ENCODE measurements at places on chromosomes 3 and 15.

- DNase-seq = no peak
Measured at GRCh38 chr15:100849021-100849854, 30.4 kb upstream of the ALDH1A3 start.

DNA sequence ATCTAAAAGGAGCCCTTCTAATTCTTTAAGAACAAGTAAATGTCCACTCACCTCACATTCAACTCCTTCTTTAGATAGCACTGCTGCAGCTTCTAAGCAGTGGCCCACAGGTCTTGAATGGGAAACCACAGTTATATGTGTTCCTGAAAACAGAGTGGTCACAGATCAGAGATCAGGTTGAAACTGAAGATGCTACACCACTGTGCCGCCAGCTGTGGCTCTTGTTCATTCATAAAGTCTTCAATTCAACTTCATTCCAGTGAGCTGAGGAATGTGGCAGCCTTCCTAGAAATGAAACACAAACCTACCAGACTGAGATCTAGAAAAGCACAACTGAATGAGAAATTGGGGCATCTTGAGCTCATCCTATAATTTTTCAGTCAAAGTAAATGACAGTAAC lies 4.0 kb downstream of the PDHB start:
- no peak for DNase-seq

DNA sequence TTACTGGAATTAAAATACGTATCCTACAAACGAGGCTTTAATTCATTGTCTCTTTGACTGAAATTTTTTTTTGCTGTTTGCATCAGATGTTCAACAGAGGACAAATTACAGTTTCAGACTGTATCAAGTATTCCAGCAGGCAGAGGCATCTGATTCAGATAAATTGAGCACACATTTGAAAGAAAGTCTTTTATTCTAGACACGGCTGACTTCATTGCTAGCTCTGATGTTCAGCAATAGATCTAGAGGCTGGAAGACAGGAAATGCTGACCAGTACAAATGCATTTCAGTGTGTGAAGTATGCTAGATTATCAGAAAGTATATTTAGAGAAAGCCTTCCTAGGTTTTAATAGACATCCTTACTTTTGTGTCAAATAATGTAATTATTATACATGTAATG lies 472.2 kb downstream of the NLGN1 start:
- no peak for DNase-seq

GRCh38 chr3:43217633-43218032 lies 68.7 kb upstream of the SNRK start:
- DNase-seq = no peak

DNA sequence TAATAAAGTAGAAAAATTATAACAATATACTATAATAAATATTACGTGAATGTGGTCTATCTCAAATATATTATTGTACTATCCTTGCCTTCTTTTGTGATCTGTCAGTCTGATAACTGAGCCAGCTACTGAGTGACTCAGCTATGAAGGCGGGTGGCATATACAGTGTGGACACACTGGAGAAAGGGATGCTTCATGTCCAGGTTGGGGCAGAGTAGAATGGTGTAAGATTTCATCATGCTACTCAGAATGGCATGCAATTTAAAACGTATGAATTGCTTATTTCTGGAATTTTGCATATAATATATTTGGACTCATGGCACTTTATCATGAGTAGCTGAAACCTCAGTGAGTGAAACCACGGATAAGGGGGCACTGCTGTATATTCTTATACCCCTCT lies 172.9 kb upstream of the TBC1D5 start:
- DNase-seq = no peak

DNA sequence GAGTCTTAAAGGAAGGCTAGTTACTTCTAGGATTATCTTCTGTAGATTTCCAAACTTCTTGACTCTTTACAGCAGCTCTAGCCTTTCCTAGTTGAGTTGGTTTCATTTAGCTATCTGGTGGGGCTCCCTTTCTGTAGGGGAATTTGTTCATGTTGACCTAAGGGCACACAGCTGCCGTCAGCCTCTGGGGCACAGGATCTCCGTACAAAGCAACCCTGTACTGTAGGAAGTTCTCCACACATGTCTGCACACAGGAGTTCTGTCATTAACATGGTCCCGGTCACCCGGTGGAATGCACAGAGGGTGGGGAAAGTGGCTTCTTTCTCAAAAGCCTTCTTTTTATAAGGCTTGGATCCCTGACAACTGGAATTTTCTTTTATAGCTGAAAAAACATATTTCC lies 88.7 kb upstream of the TNIK start:
- DNase-seq = no peak

DNA sequence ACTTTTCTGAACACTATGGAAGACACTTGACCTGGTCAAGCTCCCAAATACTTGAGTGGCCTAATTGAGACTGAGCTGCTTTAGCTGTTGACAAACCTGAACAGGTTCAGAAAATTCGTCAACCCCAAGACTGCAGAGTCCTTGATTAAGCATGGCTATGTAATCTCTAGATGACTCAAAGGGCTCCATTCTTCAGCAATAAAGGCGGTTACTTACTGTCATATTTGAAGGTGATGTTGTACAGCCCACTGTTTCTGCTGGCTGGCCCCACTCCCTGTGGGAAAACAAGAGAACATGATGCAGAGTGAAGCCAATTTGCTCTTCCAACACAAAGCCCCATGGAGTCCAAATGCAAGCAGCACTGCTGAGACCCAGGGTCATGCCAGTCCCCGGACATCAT lies 45.1 kb downstream of the IL17RD start:
- no peak for DNase-seq

DNA sequence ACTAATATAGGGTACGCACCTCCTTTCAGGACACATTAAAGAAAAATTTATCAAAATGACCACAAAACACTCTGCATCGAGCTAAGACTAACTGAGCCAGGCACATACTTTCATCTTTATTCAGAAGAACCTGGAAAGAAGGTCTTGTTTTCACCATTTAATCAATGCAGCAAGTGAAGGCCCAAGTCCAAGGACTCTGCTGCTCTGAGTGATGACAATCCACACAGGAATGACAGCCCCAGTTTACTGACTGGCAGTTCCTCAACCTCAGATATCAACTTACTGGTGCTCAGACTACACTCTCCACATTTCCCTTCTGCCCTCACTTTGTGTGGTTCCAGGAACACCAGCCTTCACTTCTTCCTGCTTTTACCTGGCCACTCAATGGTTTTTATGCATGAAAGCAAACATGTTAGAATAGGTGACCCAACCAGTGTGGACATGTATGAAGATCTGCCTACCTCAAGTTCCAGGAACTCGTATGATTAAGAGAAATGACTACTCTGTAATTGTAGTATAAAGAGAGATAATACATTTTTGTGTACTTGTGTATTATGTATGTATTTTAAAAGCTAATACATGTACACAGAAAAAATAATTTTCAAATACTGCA lies 29.1 kb upstream of the RASA2 start:
- no peak for DNase-seq

DNA sequence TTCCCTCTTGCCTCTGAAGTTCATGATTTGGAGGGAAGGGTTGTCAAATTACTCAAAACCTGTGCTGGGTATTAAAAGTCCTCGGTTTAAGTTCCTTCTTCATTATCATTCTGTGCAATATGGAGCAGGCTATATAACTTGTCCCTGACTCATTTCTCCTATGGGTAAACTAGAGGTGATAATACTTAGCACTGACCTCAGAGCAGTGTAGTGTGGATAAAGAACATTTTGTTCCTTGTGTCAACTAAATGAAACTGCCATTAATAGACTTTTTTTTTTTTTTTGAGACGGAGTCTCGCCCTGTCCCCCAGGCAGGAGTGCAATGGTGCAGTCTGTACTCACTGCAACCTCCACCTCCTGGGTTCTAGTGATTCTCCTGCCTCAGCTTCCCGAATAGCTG lies 2.2 kb upstream of the BBX start:
- no peak for DNase-seq

GRCh38 chr15:62742409-62743171 lies 300.0 kb upstream of the TPM1 start:
- DNase-seq = peak; percentile 61

- DNase-seq = no peak
Measured at GRCh38 chr3:123140550-123140949, 61.2 kb upstream of the SEC22A start.

DNA sequence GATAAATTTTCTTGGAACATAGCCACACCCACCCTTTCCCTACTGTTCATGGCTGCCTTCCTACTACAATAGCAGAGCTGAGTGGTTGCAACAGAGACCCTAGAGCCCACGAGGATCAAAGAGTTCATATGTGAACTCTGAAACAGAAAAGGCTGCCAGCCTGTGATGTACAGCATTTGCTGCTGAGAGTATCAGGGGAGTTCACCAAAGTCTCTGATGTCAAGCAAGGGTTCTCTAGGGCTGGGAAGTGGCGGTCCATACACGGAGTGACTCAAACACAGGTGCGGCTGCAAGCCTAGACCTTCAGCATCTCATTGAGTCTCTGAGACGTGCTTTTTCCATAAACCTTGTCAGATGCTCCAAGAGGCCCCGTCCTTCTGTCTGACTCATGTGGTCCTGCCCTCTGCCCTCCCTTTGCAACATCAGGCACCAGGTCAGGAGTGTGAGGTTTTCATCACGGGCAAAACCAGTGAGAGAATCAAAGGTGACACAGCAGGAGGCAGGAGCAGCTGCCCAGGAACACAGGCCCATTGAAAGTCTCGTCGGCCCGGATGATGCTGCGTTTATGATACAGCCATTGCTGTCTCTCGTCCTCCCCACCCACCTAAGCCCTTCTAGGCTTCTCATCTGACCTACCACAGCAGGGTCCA lies 42.9 kb downstream of the PCSK6 start:
- DNase-seq = no peak

DNA sequence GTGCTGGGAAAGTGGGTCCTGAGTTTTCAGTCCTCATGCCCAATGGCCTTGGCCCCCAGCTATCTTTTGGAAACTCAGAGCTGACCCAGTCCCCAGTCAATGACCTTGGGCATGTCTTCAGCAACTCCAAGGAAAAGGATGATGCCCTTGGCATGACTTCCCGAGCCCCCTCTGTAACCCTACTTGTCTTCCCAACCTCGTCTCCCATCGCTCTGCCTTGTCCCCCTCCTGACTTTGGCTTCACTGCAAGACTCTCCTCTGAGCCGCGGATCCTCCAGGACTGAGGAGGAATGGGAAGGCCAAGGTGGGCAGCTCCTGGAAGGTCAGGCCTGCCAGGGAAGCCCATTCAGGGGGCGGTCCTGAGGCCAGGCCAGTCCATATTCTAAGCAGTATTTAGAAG lies 73.5 kb upstream of the MEF2A start:
- no peak for DNase-seq

GRCh38 chr3:124295362-124295761 lies 303.4 kb upstream of the ROPN1 start:
- no peak for DNase-seq

GRCh38 chr3:139561959-139562676 lies 22.6 kb upstream of the RBP1 start:
- no peak for DNase-seq

DNA sequence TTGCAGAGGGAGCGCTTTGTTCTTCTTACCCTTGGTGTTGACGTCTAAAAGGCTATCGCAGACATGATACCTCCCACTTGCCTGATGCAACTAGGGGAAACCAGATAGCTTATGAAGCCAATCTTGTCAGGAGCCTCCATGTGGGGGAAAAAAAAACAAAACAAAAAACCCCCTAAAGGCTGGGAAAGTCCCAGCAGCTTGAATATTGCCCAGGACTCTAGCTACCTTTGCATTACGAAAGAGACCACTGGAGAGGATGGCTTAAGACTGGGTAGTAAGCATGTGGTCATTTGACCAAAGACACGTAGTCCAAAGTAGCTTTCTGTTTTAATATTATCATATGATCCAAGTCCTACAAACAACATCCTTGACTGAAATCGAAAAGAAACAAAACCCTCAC lies 120.7 kb upstream of the WNT5A start:
- DNase-seq = no peak

GRCh38 chr3:173411375-173411973 lies 13.9 kb downstream of the NLGN1 start:
- DNase-seq = no peak

GRCh38 chr3:100869787-100870186 lies 123.4 kb downstream of the ABI3BP start:
- DNase-seq = no peak

DNA sequence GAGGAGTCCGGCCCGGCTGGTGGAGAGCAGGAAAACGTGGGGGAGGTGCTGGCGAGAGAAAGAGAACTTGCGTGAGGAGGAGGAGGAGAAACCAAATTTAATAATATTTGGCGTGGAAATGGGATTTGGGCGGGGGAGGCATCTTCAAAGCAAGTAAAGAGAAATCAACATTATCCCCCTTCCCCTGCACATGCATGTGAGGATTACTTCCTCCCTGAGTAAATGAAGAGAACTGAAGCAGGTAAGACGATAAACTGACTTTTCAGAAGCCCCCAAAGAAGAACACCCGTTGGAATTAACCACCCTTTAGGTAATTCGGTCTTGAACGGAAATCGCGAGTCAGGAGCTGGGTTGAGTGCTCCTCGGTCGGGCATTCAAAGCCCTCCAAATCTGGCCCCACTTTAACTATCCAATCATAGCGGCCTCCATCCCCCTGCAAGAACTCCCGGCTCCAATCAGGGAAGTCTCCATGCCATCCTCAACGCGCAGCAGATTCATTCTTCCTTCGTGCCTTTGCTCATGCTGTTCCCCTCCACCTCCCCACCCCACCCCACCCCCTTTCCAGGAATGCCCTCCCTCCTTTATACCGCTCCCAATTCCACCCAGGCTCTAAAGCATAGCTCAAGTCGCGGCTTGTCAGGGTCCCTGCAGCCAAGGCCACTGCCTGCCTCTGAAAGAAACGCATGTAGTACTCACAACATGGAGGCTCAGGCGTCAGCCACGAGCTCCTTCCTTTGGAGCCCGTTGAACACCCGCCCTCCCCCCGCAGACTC lies 545 bp upstream of the RFX7 start:
- peak; percentile 12 for DNase-seq

GRCh38 chr3:51673802-51674654 lies 3.0 kb downstream of the TEX264 start:
- DNase-seq = no peak

- no peak for DNase-seq
Measured at GRCh38 chr3:56971816-56972215, 88.6 kb upstream of the SPATA12 start.

DNA sequence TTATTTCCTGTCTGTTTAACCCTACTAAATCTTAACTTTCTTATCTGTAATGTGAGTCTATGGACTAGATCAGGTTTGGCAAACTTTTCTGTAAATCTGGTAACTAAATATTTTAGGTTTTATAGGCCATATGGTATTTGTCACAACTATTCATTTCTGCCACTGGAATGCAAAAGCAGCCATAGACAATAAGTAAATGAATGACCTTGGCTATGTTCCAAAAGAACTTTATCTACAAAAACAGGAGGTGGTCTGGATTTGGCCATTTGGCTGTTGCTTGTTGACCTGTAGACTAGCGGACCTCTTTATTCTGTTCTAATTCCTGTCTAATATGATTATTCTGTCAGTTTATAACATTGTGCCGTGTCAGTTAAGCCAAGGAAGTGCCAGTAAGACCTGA lies 314.2 kb downstream of the LPP start:
- no peak for DNase-seq

DNA sequence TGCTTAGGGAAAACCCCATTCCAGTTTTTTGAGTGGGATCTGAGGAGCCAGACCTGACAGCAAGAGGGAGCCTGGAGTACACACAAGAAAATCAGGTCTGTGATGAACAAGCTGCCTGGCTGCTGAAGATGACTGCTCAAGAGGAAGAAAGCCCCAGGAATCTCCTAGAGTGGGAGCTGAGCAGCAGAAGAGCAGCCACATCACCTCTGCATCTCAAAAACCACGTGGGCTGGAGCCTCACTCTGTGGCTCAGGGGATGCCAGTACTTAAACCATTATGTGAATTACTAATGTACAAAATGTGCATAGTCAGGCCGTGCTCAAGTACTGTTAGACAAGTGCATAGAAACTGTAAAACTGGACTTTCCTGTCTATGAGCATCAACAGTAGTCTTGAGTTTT lies 52.4 kb downstream of the SLC9A9 start:
- no peak for DNase-seq

- no peak for DNase-seq
Measured at GRCh38 chr3:175308097-175308496, 449.0 kb downstream of the NAALADL2 start.

Measured in anterior cingulate cortex (tissue), 58 donors.